ENCODE measurements at places on chromosomes 6 and 20.
A peak's percentile ranks its signal among the peaks of the same experiment; 100 is the strongest.

DNA sequence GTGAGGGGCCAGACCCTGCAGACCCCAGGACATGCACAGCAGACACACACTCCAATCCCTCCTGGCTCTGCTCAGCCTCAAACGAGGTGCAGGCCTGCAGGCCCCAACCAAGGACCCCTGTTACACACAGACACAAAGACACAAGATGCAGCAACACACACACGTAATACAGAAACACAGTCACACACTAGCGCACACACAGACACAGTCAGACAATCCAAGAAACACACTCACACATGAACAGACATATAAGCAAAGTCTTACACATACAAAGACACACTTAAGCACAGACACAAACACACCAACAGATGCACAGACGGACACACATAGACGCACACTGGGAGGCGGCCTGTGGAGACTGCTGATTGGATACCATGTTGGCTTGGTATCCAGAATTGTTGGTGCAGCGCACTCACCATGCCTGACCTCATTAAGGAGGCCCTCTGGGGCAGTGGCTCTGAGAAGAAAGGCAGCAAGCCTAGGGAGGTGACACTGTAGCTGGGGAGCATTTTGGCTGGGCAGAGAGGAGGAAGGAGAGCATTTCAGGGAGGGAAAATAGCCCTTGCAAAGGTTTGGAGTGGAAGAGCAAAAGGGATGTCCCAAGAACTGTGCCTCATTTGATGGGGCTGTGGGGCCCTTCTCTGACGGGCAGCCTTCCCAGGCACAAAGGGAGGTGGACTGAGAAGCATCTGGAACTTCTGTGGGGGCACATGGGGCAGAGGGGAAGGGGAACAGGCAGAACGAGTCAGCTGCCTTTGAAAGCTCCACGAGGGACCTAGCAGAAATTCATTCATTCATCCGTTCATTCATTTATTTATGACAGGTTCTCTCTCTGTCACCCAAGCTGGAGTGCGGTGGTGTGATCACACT, 1.4 kb upstream of the HSPA12B start:
- no peak for DNase-seq

DNA sequence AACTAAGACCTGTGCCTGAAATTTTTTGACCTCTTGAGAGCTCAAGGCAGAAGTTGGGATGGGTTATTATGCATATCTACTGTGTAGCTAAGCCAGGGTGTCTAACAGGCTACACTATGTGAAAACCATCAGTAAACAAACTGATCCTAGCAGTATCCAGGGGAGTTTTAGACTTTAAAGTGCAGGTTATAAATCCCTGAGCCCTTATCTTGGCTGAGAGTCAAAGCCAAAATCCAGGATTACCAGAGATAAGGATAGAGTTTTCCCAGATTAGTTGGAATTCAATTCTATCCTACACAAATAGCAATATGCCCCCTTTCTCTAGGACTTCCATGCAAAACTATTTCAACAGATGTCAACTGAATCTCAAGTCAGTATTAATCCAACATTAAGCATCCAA, 1229.7 kb downstream of the GRIK2 start:
- no peak for DNase-seq

- DNase-seq = no peak
These were observed 2.3 kb downstream of the SNX9 start for GRCh38 chr6:157825243-157825904.

DNA sequence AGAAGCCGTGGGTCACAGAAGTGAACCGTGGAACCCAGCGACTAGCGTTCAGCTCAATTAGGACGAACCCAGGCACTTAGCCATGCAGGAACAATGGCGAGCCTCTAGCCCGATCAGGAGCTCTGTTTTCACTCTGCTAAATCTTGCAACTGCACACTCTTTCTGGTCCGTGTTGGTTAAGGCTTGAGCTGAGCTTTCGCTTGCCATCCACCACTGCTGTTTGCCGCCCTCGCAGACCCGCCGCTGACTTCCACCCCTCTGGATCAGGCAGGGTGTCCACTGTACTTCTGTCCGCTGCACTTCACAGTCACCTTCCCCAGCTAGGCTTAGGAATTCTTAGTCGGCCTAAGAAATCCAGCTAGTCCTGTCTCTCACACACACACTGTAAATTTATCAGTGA, 25.7 kb upstream of the SLC32A1 start:
- no peak for DNase-seq

DNA sequence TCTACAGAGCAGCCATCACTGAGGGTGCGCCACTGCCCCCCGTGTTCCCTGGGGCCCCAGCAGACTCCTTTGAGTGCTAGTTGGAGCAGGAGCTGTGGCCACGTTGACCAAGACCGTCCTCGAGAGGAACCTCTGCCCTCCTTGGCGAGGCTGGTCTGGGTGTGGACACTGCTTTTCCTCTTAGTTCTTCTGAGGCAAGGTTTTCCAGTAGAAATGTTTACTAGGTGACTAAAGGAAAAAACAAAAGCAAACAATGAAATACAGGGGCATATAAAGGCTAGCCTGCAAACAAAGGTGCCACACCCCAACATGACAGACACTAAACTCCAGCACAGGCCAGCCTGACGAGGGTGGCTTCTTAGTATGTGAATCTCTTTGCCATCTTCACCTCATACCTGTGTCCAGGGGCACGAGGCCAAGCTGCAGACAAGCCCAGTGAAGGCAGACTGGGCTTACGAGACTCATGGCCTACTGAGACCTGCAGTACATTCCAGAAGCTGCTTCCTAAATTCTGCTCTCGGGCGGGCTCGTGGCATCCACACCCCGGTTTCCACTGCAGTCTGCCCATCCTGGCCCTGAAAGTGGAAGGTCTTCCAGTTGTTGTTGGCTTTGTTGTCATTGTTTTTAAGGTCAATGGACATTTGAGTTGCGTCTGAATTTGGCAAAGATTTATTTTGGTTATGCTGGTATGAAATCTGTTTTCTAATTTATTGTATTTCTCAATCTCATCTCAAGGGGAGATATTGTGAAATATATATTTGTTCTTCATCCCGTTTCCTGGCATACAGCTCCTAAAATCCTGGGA, 39.2 kb downstream of the FAM50B start:
- no peak for DNase-seq

DNA sequence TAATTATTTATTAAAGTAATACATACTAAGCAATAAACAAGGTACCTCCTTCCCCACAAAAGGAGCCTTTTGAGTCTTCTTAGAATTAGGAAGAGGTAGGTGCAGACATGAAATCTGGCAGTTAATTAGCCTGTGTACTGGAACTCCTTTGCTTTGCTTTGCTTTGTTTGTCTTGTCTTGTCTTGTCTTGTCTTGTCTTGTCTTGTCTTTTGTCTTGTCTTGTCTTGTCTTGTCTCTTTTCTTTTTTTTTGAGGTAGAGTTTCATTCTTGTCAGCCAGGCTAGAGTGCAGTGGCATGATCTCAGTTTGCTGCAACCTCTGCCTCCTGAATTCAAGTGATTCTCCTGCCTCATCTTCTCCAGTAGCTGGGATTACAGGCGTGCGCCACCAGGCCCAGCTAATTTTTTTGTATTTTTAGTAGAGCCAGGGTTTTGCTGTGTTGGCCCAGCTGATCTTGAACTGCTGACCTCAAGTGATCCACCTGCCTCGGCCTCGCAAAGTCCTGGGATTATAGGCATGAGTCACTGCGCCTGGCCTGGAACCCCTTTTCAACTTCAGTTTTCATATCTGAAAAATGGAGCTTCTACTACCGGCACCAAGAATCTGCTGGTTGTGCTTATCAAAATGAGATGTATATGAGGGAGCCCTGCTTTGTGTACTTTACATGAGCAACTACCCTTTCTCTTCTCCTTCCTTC, 301.2 kb downstream of the CDKAL1 start:
- no peak for DNase-seq

- no peak for DNase-seq
These were observed 115.8 kb downstream of the FOXO3 start for GRCh38 chr6:108676555-108676954.

- peak; percentile 35 for DNase-seq
These were observed 30.3 kb upstream of the VEGFA start for GRCh38 chr6:43739642-43740091.

DNA sequence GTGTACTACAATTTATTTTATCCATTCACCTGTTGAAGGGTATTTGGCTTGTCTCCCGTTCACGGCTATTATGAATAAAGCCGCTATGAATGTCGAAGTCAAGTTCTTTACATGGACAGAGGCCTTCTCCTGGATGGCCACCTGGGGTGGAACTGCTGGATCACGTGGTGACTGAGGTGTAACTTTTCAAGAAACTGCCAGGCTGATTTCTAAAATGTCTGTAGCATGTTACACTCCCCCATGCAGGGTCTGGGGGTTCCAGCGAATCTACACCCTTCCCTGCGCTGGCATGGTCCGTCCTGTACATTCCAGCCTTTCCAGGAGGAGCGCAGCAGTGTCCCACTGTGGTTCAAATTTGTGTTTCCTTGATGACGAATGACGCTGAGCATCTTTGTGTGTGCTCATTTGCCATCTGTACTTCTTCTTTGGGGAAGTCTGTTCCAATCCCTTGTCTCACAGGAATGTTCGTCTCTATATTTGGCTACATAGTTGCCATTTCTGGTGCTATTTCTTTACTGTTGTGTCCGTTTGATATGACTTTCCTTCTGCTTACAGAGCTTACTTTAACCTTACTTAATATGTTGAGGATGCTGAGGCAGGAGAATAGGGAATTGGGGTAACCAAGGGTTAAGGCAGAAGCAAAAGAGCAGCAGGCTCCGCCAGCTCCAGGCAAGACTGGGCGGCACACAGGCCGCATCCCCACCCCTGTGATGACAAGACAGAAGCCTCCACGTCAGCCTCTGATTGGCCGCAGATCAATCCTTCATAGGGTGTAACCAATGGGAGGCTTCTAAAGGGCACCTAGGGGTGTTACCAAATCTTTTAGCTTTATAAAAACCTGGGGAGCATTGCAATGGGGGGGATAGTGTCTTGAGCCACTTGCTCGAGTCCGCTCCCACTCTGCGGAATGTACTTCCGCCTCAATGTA, 106.6 kb downstream of the TAF4 start:
- no peak for DNase-seq

GRCh38 chr20:35436177-35436573, 1.9 kb downstream of the GDF5 start:
- DNase-seq = no peak

DNA sequence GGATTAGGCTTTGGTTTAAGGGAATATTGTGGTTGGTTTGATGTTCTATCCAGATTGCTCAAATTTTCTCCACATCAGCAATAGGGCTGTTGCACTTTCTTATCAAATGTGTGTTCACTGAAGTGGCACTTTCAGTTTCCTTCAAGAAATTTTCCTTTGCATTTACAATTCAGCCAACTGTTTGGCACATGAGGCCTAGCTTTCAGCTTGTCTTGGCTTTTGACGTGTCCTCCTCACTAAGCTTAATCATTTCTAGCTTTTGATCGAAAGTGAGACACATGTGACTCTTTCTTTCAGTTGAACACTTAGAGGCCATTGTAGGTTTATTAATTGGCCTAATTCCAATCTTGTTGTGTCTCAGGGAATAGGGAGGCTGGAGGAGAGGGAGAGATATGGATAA, 104.8 kb downstream of the FLRT3 start:
- no peak for DNase-seq

DNA sequence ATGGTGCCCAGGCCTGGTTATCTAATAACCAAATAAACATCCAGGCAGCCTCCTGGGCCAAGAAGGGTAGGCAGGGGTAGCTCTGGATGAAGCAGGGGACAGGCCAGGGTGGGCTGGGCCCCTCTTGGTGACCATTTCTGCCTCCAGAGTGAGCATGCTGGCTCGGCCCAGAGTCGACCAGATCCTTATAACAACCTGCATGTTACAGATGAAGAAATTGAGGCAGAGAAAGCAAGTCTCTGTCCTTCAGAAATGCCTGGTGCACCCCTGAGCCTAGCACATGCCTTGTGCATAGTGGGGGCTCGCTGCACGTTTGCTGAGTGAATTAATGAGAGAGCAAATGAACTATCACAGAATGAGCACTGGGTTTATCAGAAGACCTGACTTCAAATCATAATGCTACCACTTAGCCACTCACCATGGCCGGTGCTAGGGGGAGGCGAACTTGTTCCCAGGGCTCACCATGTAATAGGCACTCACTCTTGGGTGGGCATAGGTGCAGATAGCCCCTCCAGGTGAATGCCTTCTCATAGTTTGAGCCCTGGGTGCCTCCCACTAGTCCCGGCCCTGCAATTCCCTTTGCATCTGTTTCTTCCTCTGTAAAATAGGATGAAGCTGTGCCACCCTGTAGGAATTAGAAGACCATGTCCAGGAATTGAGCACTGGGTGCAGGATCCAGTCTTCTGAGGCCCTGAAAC, 3.8 kb upstream of the APCDD1L start:
- DNase-seq = no peak

- no peak for DNase-seq
These were observed 146.8 kb upstream of the PMEPA1 start for GRCh38 chr20:57856658-57857057.

DNA sequence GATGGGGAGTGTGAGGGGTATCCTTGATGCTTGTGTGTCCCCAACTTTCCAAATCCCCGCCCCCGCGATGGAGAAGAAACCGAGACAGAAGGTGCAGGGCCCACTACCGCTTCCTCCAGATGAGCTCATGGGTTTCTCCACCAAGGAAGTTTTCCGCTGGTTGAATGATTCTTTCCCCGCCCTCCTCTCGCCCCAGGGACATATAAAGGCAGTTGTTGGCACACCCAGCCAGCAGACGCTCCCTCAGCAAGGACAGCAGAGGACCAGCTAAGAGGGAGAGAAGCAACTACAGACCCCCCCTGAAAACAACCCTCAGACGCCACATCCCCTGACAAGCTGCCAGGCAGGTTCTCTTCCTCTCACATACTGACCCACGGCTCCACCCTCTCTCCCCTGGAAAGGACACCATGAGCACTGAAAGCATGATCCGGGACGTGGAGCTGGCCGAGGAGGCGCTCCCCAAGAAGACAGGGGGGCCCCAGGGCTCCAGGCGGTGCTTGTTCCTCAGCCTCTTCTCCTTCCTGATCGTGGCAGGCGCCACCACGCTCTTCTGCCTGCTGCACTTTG, at the start of gene TNF:
Gene TNF (plus strand): TSS at position 231 of the 567 bp plus-strand sequence. CDS start 177 bp downstream, at position 408.
- no peak for DNase-seq

DNA sequence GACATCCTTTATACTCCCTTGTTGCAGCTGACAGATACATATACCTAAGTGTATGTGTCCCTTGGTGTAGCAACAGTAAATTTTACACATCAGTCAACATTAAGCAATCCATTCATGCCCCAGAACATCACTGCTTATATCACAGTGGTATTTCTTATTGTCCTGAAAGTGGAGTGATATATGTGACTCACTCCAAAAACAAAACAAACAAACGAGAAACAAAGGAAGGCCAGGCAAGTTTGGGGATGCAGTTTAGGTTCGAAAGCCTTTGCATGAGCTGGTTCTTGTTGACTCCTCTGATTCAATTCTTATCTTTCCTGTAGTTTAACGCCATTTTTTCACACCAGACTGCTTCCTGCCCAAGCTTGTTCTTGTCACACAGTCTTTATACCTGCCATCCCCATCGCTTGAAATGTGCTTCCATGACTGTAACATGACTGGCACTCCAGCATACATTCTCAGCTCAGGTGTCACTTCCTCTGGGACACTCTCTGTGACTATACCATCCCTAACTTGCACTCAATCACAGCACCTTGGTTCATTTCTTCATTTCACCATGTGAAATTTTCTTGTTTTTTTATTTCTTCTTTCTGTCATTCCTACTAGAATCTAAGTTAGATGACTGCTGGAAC, 125.0 kb upstream of the TSHZ2 start:
- no peak for DNase-seq

- no peak for DNase-seq
These were observed 9.3 kb upstream of the ARID1B start for GRCh38 chr6:156767603-156768467.

All from BE2C (cell line).